ENCODE measurements at places on chromosomes 3 and 15.

- DNase-seq, result no peak
These were observed 5.4 kb upstream of the GRAMD2A start for GRCh38 chr15:72202801-72203506.

GRCh38 chr15:32987067-32987466 lies 207.4 kb downstream of the FMN1 start:
- DNase-seq, result no peak

DNA sequence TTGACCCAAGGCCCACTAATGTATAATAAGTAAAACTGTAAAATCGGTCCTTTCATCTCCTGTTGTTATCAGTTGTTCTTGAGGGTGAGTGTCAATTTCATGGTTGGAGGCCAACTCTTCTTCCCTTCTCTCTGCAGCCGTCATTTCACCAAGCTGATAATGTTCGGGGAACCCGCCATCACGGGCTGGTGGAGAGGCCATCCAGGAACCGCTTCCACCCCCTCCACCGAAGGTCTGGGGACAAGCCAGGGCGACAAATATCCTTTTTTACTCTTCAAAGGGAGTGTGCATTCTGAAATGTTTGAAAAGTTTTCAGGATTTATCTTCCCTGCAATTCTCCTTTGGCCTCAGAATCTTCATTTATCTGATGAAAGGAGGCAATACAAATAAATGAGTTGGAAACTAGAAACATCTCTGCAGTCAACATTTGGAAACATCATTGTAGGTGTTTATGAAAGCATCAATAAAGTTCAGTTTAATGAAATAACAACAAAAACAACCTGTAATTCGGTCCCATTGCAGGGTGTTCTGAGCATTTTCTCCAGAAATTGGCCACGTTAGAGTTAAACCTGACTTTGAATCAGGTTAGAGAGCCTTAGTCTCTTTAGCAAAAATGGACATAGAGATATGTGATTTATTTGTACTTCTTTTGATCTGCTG lies 63.9 kb downstream of the CRTC3 start:
- DNase-seq, result no peak

GRCh38 chr3:46708401-46709156 lies 7.4 kb downstream of the TMIE start:
- DNase-seq, result no peak

Measured in liver (tissue), 10 donors.